Activated CD4-positive, alpha-beta T cell treated with anti-CD3 and anti-CD28 coated beads, Interleukin-2, amount 10 ng/mL, durations not matched to agents 24 days and 14 days (primary cell): ENCODE measurements at places on chromosomes 4 and X. TPM values are rescaled to one million over a fixed set of nuclear protein-coding genes. Genes with fewer than 3 reads are reported as not detected.

DNA sequence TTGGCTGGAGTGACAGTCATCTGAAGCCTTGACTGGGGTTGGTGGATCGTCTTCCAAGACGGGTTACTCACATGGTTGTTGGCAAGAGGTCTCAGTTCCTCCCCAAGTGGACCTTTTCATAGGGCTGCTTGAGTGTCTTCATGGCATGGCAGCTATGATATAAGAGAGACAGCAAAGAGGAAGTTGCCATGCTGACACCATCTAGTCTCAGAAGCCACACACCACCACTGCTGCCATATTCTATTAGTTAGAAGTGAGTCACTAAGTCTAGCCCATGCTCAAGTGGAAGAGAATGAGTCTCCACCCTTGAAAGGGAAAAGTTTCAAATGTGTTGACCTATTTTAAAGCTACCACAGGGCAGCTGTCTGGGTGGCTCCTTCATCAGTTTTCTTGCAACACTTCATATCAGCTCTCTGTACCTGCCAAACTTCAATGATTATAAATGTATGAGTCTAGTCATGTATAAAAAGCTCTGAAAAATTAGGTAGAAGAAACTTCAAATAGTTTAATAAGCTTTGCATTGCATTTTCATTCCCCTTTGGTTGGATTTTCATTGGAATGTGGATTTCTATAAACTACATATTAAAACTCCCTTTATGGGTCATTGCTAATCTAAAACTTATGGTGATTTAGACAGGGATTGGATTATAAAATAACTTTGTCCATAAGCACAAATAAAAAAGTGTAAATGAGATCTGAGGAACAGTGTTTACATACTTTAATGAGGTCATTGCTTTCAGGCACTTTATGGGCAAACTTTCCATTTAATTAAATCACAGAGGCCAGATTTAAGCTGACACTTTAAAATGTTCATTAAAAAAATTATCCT lies 68.0 kb upstream of the ATXN3L start:
- DNase-seq = no peak

The CPE gene
- total RNA-seq = not detected in 2 replicates

GRCh38 chr4:171812333-171812664 lies 905 bp upstream of the GALNTL6 start:
- DNase-seq = no peak

GRCh38 chrX:133838761-133839676 lies 146.4 kb downstream of the GPC3 start:
- peak; percentile 71 for DNase-seq

- DNase-seq = no peak
Measured at GRCh38 chr4:185286571-185286970, 77.2 kb downstream of the SNX25 start.

- DNase-seq = peak; percentile 86
Measured at GRCh38 chrX:119887721-119888425, 7.8 kb upstream of the AKAP14 start.

DNA sequence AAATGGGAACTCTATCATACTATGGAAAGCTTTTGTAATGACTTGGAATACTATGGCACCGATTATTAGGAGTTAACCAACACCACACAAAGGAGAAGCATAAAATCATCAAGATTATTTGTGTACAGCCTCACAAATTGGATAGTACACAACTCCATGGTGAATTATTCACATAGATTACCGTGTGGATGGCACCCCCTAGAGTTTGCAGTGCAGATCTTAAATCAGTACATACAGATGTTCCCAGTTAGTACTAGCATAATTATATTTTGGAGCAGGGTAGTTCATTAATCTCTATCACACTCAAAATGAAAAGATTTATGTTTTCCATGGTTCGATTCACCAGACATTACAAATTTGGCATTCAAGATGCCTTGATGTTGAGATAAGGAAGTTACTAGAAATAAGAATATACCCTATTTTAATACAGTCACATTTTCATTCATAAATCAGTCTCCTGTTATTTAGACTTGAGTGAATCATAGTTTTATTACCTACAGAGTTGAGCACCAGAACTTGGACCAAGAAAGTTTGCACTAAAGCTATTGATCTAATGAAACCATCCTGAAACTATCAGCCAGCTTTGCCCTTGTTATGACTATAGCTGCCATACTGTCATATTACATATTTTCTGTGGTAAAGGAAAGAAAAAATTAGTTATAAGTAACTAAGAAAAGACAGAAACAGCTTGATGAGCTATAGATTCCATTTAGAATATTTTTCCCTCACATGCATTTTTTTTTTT lies 531.8 kb downstream of the GLUD2 start:
- peak; percentile 54 for DNase-seq

The SHISA3 gene
- 0.09 and 0.23 TPM in 2 replicates for total RNA-seq
